Lung (tissue), 17 donors: ENCODE measurements at places on chromosomes 1 and 21. TPM values are rescaled to one million over a fixed set of nuclear protein-coding genes. Genes with fewer than 3 reads are reported as not detected.

Gene RNU1-1
- total RNA-seq: under 0.01 TPM

Gene UMODL1
- 0.28 TPM for total RNA-seq

Gene FMN2
- total RNA-seq: 2.0 TPM

Gene PTGFR
- 1.2 TPM for total RNA-seq

Gene TMPRSS2
- total RNA-seq: 130 TPM

Gene KDF1
- total RNA-seq: 9.3 TPM

- no peak for DNase-seq
These were observed 33.6 kb downstream of the PRDM16 start for GRCh38 chr1:3102641-3103040.

DNA sequence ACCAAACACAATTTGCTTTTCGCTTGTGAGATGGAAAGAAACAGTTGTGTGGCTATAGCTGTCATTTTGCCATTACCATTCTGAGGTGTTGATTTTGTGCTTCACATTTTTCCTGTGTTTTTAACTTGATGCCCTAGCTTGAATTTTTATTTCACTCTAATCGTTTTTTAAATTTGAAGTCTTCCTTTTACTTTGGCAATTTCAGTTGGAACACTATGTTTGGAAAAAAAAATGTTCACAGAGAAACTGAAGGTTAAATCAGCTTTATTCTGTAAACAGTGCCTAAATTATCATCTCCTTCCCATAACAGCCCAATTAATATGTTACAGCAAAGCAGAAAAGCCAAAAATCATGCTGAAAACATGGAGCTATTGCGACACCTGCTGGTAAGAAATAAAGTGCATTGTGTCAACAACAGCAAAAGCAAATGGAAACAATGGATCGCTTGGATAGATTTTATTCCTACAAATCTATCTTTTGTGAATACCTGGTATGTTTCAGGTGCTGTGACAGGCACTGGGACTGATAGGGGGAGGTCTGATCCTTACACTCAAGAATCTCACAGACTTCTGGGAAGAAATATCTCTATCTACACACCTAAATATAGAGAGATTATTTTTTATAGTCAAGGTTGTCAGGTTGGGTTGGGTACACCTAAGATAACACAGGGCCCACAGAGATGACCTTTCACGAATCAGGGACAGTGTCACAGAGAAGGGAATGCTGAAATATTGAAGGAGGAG is 16.2 kb upstream of the ERICH3 start:
- peak; percentile 75 for DNase-seq

- DNase-seq: no peak
These were observed 25.4 kb downstream of the UMODL1 start for GRCh38 chr21:42096566-42096965.

DNA sequence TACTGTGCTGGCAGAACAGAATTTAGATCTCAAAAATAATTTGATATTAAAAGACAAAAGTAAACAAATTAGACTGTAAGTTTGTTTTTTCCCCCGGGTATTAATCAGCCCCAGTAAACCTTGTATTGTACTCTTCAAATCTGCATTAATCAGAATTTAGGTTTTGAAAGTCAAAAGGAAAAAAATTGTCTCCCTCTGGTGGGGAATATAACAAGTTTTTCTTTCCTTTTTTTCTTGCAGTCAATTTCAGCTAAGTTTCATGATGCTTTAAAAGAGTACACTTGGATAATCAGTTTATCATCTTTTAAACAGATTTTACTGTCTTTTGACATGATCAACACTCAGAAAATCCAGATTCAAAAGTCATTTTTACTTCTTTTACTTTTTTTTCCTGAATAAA is 134.5 kb upstream of the PKN2 start:
- DNase-seq: no peak
